Activated T-cell treated with anti-CD3 and anti-CD28 coated beads for 4 hours (primary cell): ENCODE measurements at places on chromosomes 16 and 17.

DNA sequence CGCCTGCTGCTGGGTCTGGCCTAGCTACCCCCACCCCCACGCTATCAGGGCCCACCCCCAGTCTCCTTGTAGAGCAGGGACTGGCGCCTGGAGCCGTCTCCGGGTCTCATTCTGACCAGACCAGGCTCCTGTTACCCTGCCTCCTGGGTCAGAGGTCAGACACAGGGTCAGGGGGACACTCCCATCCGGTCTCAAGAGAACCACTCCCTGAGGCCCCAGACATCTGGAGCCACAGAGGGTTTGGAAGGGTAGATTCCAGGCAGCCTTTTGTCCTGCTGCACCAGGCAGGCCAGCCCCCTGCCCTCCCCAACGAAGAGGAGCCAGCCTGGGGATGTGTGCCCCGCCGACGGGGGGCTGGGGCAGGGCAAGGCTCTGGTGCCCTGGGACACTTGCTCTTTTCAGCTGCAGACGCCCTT is 944 bp upstream of the WFIKKN1 start:
- no peak for DNase-seq

- no peak for DNase-seq
These were observed 28.1 kb upstream of the ITGA2B start for GRCh38 chr17:44417553-44417952.

- DNase-seq = no peak
These were observed 646 bp downstream of the CBX2 start for GRCh38 chr17:79778504-79779083.

DNA sequence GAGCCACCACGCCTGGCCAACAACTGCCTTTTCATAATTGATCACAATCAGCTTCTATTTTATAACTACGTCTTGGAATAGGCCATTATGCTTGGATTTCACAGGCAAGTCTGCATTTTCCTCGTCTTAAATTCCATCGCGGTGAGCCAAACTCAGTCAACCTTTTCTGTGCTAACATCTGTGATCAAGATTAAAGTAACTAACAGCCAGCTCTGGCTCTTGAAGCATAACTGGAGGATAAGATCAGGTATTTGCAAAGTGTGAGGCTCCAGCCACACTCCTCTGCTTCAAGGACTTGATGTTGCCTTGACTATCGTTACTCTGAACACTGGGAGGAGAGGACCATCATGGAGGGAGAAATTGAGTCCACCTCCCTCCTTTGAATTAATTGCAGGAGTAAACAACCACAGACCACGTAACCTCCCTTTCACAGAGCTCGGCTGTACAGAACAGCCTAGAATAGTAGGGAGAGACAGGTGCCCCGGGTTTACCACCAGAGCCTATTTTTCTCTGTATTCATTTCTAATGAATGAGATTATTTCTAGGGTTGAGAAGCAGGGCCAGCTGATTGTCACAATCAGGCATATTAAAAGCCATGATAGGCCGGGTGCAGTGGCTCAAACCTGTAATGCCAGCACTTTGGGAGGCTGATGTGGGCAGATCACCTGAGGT is 143.0 kb downstream of the XYLT1 start:
- DNase-seq = no peak

DNA sequence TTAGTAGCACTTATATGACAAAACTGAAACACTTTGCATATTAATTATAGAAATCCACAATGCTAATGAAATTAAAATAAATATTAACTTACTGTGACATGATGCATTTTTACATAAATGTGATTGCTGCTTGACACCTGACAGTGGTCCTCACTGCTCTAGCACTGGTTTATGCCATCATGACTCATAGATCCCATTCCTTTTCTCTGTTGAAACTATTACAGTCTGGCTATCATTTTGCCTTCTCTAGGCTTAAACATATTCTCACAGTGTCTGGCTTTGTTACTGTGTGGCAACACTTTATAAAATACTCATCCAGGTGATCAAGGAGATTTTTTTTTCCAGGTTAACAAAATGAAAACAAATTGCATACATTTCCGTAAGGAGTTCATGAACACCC is 108.0 kb downstream of the MRTFB start:
- no peak for DNase-seq

- DNase-seq = no peak
These were observed 29.0 kb downstream of the TRPV2 start for GRCh38 chr17:16444258-16444886.

GRCh38 chr16:72149676-72150464 is 22.1 kb downstream of the PMFBP1 start:
- no peak for DNase-seq

GRCh38 chr17:44772308-44773045 is 13.7 kb downstream of the ADAM11 start:
- no peak for DNase-seq

DNA sequence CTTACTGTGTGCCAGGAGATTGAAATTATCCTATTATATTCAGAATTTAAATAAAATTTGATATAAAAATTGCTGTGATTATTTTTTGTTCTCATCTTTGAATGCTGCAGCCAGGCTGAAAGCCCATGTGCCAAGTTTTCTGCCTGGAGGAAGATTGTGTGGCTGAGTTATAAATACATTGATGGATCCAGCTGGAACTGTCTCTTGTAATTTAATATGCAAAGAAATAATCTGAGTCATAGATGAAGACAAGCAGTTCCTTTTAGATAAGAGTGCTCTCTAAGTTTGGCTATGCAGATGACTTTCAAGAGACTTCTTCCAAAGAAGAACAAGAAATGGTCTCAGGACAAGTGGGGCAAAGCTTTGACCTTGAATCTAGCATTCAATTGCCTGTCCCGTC is 871.0 kb downstream of the CDH11 start:
- no peak for DNase-seq

DNA sequence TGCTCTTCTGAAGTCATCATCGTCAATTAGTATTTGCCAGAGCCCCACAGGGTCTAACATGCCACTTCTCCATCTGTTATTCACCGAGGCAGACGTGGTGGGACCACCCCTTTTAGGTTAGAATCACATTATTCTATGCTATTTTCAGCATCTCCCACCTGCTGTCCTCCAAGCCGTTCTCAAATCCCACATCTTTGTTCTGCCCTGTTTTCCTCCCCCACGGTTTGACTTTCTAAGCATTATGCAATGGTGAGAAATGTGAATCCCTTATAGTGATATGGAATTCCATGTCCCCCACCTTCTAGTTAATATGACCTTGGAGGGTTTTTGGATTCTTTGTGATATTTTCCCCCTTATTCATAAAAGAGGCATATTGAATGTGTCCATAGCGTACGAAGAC is 634.1 kb upstream of the RBFOX1 start:
- no peak for DNase-seq

DNA sequence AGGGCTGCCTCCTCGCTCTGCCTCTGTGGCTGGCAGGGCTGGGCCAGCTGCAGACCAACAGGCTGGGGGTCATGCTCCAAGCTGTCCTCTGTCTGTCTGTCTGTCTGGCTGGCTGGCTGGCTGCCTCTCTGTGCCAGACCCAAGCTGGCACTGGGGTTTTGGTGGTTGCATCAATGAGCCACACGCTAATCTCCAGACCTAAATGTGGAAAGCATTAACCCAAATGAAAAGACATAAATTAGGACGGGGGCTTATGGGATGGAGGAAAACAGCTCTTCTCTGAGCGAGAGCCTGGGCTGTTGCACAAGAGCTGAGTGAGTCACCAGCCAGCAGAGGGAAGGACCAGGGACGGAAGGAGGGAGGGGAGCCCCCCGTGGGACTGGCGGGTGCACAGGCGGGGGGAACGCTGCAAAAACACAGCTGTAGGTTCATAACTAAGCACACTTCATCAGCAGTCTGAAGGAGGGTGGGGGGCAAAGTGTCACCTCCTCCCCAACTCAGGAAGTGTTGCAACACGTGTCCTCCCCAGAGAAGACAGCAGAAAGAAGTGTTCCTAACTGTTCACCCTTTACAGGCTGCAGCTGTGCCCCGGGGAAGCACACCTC is 83.4 kb downstream of the GAS7 start:
- peak; percentile 37 for DNase-seq

DNA sequence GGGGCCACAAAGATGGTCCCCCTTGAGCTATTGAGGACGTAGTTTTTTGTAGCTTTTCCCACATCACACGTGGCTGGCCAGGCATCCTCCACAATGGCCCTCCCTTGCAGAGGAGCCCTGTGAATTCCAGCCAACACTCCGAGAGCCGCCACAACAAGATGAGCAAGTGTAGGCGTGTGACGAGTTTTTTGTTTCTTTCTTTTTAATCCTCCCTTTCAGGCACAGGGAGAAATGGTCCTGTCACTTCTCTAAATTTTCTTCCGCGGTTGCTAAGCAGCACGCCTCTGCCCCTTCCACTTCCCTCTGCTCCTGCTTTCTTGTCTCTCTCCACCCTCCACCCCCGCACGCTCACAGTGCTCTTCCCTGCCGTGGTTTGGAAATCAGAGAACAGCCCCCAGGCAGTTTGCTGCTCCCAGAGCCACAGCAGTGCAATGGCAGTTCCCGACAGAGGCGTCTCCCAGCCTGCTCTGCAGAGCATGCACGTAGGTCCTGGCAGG is 68.0 kb upstream of the MRTFB start:
- no peak for DNase-seq

- DNase-seq = no peak
These were observed 21.3 kb upstream of the PIK3R6 start for GRCh38 chr17:8888704-8889302.

- DNase-seq = no peak
These were observed 37.8 kb downstream of the KLHDC4 start for GRCh38 chr16:87728026-87728425.

DNA sequence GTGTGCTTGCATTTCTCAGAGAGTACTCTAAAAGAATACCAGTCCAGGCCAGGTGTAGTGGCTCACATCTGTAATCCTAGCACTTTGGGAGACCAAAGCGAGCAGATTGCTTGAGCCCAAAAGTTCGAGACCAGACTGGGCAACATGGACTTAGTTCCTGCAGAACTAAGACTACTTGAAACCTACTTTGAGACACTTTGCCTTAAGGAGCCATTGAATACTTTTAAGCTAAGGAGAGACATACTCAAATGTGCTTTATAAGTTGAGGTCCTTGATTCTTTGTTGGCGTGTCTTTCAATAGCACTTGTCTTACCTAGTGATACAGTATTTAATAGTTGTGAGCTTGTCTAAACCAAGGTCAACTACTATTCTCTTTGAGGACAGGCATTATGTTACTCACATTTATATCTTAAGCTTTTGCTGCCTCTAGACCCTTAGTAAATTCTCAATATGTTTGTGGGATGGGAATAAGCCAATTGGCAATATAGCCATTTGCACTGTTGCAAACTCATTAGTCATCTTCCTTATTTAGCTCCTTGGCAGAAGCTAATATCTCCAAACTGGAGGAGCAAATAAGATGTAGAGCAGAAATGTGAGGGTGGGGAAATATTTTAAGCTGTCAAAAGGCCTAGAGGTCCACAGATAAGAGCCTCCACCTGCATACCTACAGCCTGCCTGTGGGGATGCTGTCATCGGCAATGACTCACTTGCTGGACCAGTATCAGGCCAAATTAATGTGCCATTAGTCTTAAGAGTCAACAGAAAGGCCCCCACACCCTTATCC is 16.3 kb downstream of the SCPEP1 start:
- DNase-seq = no peak

DNA sequence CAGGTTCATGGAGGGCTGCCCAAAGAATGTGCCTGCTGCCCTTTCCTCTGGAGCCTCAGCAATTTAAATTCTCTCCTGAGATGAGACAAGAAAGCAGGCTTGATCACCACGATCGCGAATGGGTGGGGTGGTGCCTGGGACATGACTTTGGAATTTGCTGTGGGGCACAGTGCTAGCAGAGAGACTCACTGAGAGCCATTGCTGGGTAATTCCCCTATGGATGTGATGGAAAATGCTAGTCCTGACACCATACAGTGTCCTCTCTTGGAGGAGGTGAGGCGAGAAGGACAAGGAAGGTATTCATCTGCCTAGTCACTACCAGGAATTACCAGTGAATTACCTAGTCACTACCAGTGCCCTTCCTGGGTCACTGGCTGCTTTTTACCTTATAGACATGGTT is 15.5 kb downstream of the FAM20A start:
- DNase-seq = no peak

GRCh38 chr17:51840688-51841087 is 317.8 kb downstream of the CA10 start:
- no peak for DNase-seq

DNA sequence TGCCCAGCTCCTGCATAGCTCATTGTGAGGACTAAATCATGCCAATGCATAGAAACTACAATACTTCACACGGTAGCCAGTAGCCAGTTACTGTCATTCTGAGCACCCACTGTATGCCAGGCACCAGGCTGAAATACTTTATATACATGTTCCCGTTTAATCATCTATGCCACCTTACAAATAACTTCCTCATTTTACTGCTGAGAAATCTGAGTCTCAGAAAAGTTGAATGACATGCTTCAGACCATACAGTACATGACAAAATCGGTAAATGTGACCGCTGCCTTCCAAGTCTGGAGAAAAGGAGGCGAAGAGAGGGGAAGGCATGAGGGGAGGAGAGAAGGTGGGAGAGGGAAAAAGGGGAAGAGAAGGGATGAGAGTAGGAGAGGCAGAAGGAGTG is 9.2 kb upstream of the TLCD3B start:
- no peak for DNase-seq

GRCh38 chr16:79163691-79164387 is 436.7 kb downstream of the MAF start:
- DNase-seq = no peak

DNA sequence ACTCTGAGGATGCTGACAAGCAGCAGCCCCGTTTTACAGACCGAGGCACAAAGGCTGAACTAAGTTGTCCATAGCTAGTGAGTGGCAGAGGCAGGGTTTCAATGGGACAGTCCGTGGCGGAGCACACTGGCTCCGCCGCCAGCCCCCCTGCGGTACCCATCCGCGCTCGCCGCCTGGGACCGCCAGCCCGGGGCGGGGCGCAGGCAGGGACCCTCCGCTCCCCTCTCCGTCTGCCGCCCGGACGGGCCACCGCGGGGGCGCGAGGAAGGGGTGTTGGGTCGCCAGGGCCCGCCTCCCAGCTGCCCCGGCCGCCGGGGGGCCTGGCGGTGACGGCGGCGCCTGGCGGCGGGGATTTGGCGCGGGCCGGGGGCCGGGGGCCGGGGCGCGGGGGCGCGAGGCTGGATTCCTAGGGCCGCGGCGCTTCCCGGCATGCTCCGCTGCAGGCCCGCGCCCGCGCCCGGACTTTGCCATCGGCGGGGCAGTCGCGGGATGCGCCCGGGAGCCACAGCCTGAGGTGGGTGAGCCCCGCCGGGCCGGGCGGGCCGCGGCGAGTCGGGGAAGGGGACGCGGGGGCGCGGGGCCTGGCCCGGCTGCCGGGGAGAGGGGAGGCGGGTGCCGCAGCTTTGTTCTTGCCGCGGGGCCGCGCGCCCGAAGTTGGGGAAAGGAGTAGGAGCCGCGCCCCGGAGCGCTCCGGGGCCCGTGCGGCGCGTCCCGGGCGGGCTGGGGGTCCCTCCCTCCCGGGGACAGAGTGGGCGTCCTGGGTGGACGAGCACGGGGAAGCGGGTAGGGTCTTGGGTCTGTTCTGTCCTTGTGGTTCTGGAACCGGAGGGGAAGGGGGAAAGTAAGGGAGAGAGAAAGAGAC is at the start of gene TMEM98:
Gene TMEM98 (plus strand): TSS at position 430 of the 862 bp plus-strand sequence. CDS start 3,376 bp downstream, outside the sequence.
- no peak for DNase-seq
